ENCODE measurements at places on chromosomes 2 and 18. TPM values are rescaled to one million over a fixed set of nuclear protein-coding genes. Genes with fewer than 3 reads are reported as not detected.

GRCh38 chr2:32832821-32833220 is 113.9 kb upstream of the LTBP1 start:
- no peak overlapping the region for H3K4me3 ChIP-seq
- H3K27ac ChIP-seq = no peak overlapping the region
- H3K36me3 ChIP-seq = no peaks in the 10 kb centered on the region
- H3K27me3 ChIP-seq = no peaks in the 10 kb centered on the region
- no peak for DNase-seq

GRCh38 chr2:202750763-202751427 is 116.1 kb downstream of the FAM117B start:
- H3K27ac ChIP-seq = peak overlapping the region; percentile 45
- no peaks in the 10 kb centered on the region for H3K36me3 ChIP-seq
- H3K4me1 ChIP-seq = peaks cover 3% of the 10 kb centered on the region
- no peaks in the 10 kb centered on the region for H3K27me3 ChIP-seq

GRCh38 chr18:45926085-45926484 is 41.0 kb downstream of the EPG5 start:
- no peaks in the 10 kb centered on the region for H3K27me3 ChIP-seq
- peaks cover 77% of the 10 kb centered on the region for H3K36me3 ChIP-seq
- no peak overlapping the region for H3K4me3 ChIP-seq
- no peak for DNase-seq

DNA sequence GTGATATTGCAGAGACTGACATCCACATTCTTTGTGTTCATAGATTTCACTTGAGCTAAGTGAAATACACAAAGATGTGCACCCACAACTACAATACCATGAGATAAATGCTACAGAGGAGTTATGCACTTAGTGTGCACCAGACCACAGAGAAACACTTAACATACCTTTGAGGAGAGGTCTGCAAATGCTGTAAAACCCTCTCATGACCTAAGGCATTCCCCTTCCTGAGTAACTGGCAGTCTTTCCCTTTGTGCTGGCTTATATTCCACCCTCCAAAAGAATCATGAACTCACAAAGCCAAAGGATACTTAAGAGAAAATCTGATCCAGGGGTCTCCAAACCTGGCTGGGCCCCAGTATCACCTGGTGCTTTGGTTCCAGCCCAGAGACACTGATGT is 16.2 kb downstream of the NXPH2 start:
- no peaks in the 10 kb centered on the region for H3K36me3 ChIP-seq
- H3K27ac ChIP-seq = no peak overlapping the region
- H3K4me1 ChIP-seq = no peaks in the 10 kb centered on the region

DNA sequence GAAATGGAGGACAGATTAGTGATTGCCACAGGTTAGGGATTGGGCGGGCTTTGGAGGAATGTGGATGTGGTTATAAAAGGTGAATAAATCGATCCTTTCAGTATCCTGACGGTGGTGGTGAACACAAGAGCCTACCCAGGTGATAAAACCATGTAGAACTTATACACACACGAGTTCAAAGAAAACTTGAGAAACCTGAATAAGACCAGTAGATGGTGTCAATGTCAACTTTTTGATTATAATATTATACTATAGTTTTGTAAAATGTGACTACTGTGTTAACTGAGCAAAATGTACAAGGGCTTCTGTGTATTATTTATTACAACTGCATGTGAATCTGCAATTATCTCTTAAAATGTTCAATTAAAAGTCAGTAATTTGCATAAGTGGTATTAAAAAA is 136.3 kb downstream of the ERBB4 start:
- no peaks in the 10 kb centered on the region for H3K4me1 ChIP-seq
- no peak for DNase-seq
- H3K36me3 ChIP-seq = no peaks in the 10 kb centered on the region

GRCh38 chr2:234534515-234534914 is 37.6 kb upstream of the ARL4C start:
- H3K4me1 ChIP-seq = no peaks in the 10 kb centered on the region
- no peak for DNase-seq
- H3K27me3 ChIP-seq = no peaks in the 10 kb centered on the region
- no peak overlapping the region for H3K27ac ChIP-seq
- no peak overlapping the region for H3K4me3 ChIP-seq

- no peaks in the 10 kb centered on the region for H3K36me3 ChIP-seq
- H3K27ac ChIP-seq = no peak overlapping the region
- no peaks in the 10 kb centered on the region for H3K27me3 ChIP-seq
- H3K4me3 ChIP-seq = no peak overlapping the region
- peaks cover 15% of the 10 kb centered on the region for H3K4me1 ChIP-seq
- DNase-seq = no peak
Measured at GRCh38 chr2:216316743-216317142, 55.5 kb downstream of the MARCHF4 start.

- H3K4me1 ChIP-seq = no peaks in the 10 kb centered on the region
- H3K27ac ChIP-seq = no peak overlapping the region
- no peaks in the 10 kb centered on the region for H3K27me3 ChIP-seq
Measured at GRCh38 chr2:189798312-189799029, 14.2 kb downstream of the PMS1 start.

DNA sequence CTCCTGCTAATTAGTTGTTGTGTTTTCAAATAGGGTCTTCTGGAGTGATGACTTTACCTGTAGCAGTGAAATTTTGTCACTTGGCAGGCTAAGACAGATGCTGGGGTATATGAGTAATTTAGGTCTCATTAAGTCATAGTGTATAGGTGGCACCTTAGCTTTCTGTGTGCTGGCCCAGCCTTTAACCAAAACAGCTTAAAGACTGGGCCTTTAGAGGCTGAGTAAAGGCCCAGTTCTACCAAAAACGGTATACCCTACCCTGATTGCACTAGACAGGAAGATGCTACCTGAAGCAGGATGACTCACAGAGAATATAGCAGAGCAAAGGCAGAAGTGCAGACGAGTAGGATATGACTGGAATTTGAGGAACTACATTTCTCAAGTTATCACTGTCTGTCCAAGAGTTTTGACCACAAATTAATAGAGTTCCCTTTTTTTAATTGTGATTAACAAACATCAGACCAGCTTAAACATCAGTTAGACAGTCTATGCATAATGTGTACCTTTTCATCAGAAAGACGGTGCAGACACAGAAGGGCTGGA is 337.9 kb upstream of the SALL3 start:
- H3K36me3 ChIP-seq = no peaks in the 10 kb centered on the region
- H3K27ac ChIP-seq = no peak overlapping the region
- DNase-seq = no peak
- H3K4me1 ChIP-seq = peaks cover 13% of the 10 kb centered on the region
- no peak overlapping the region for H3K4me3 ChIP-seq
- no peaks in the 10 kb centered on the region for H3K27me3 ChIP-seq

DNA sequence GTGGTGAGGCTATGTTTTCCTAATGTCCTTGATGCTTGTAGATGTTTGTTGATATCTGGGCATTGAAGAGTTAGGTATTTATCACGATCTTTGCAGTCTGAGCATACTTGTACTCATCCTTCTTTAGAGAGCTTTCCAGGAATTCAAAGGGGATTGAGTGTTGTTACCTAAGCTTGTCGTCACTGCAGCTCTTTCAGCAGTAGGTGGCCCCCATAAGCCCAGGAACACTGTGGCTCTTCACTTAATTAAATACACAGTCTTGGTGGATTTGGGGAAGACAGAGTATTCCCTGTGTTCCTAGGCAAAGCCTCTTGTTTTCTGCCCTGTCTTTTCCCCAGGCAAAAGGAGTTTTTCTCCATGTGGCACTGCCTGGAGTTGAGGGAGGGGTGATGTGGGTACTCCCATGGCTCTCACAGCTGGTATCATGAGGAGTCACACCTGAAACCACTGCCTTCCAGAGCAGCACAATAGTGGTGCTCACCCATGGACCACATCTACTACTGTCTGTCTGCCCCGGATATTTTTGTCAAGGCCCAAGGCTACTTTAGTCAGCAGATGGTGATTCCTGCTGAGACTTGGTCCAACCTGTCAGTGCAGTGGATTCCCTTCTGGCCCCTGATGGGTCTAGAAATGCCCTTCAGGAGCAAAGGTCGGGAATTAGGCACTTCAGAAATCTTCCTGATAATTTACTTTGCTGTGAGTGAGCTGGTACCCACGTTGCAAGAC is 95.7 kb downstream of the GALNT13 start:
- DNase-seq = no peak
- no peak overlapping the region for H3K27ac ChIP-seq
- no peaks in the 10 kb centered on the region for H3K4me1 ChIP-seq
- H3K36me3 ChIP-seq = no peaks in the 10 kb centered on the region
- H3K4me3 ChIP-seq = no peak overlapping the region

- no peaks in the 10 kb centered on the region for H3K36me3 ChIP-seq
- no peak overlapping the region for H3K4me3 ChIP-seq
- no peaks in the 10 kb centered on the region for H3K4me1 ChIP-seq
- H3K27me3 ChIP-seq = no peaks in the 10 kb centered on the region
- DNase-seq = no peak
Measured at GRCh38 chr2:3117650-3118216, 259.9 kb downstream of the EIPR1 start.

- H3K27me3 ChIP-seq = no peaks in the 10 kb centered on the region
- no peak overlapping the region for H3K27ac ChIP-seq
- H3K4me3 ChIP-seq = no peak overlapping the region
- DNase-seq = no peak
- no peaks in the 10 kb centered on the region for H3K4me1 ChIP-seq
Measured at GRCh38 chr18:48552130-48552529, 13.3 kb downstream of the CTIF start.

DNA sequence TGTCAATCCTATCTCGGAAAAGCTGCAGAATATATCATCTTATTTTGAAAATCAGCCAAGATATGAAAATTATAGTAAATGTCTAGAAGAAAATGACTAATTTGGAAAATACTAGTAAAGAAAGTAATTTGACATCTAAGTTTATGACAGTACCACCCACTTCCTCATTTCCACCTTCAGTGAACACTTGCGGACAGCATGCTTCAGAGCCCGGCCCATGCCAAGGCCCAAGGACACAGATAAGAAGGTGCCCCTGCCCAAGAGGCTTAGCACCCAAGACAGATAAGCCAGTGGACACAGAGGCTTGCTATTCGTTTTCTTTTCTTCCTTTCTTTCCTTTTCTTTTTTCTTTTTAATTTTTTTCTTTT is 4.8 kb upstream of the KCNG2 start:
- H3K36me3 ChIP-seq = no peaks in the 10 kb centered on the region
- H3K27ac ChIP-seq = no peak overlapping the region
- no peak overlapping the region for H3K4me3 ChIP-seq
- no peak for DNase-seq
- H3K4me1 ChIP-seq = peaks cover 26% of the 10 kb centered on the region

GRCh38 chr2:191465766-191466420 is 212.0 kb upstream of the NABP1 start:
- H3K27ac ChIP-seq = no peak overlapping the region
- DNase-seq = no peak
- no peaks in the 10 kb centered on the region for H3K27me3 ChIP-seq
- no peak overlapping the region for H3K4me3 ChIP-seq

GRCh38 chr2:74576211-74576862 is 21.8 kb downstream of the DOK1 start:
- no peak overlapping the region for H3K27ac ChIP-seq
- no peaks in the 10 kb centered on the region for H3K27me3 ChIP-seq
- no peaks in the 10 kb centered on the region for H3K4me1 ChIP-seq
- no peak overlapping the region for H3K4me3 ChIP-seq
- DNase-seq = no peak

DNA sequence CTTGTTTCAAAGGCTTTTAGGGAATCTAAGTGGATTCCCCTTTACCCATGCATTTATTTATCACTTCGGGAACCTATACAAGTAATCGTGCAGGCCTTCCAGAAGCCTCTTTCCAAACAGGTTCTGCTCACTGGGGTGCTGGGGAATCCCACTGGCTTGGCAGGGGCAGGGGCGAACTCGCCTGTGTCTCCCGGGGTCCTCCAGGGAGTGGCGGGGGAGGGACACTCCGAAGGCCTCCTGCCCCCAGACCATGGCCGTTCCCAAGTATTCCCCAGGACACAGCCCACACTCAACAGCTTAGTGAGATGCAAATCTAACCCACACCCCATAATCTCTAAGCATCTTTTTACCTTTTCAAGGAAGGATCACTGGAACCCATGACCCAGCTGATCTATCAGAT is 6.5 kb downstream of the DNMT3A start:
- no peaks in the 10 kb centered on the region for H3K36me3 ChIP-seq
- no peak for DNase-seq
- no peaks in the 10 kb centered on the region for H3K27me3 ChIP-seq
- peaks cover 54% of the 10 kb centered on the region for H3K4me1 ChIP-seq
- H3K27ac ChIP-seq = no peak overlapping the region

- peak overlapping the region; percentile 91 for H3K4me3 ChIP-seq
- peak overlapping the region; percentile 94 for H3K27ac ChIP-seq
- H3K4me1 ChIP-seq = peaks cover 51% of the 10 kb centered on the region
- H3K27me3 ChIP-seq = no peaks in the 10 kb centered on the region
- peaks cover 9% of the 10 kb centered on the region for H3K36me3 ChIP-seq
- no peak for DNase-seq
Measured at GRCh38 chr2:113891265-113891959, 1.5 kb downstream of the ACTR3 start.

- no peak for DNase-seq
- no peak overlapping the region for H3K4me3 ChIP-seq
- no peaks in the 10 kb centered on the region for H3K4me1 ChIP-seq
- H3K27ac ChIP-seq = no peak overlapping the region
- H3K27me3 ChIP-seq = no peaks in the 10 kb centered on the region
- no peaks in the 10 kb centered on the region for H3K36me3 ChIP-seq
Measured at GRCh38 chr2:66481100-66481549, 46.2 kb downstream of the MEIS1 start.

GRCh38 chr2:201413143-201413542 is 38.1 kb downstream of the TRAK2 start:
- DNase-seq = no peak
- H3K36me3 ChIP-seq = no peaks in the 10 kb centered on the region
- no peak overlapping the region for H3K4me3 ChIP-seq
- H3K27me3 ChIP-seq = no peaks in the 10 kb centered on the region
- H3K4me1 ChIP-seq = peaks cover 8% of the 10 kb centered on the region

DNA sequence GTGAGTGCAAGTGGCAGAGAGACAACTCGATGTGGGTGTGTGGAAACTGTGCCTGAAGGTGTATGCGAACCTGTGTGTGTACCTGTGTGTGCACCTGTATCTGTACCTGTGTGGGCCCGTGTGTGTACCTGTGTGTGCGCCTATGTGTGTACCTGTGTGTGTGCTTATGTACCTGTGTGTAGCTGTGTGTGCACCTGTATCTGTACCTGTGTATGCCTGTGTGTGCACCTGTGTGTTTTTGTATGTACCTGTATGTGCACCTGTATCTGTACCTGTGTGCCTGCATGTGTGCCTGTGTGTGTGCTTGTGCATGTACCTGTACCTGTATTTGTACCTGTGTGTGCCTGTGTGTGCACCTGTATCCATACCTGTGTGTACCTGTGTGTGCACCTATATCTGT is 150.6 kb downstream of the MYT1L start:
- DNase-seq = no peak
- no peaks in the 10 kb centered on the region for H3K4me1 ChIP-seq
- no peaks in the 10 kb centered on the region for H3K27me3 ChIP-seq
- H3K27ac ChIP-seq = no peak overlapping the region
- H3K36me3 ChIP-seq = no peaks in the 10 kb centered on the region

Gene SEMA4C
- total RNA-seq = 78.1 TPM

Gene GALNT3
- total RNA-seq = 47.4 TPM

Gene MC5R
- total RNA-seq = not detected

Gene TTC39C
- total RNA-seq = 39.0 TPM

Gene SIX3
- total RNA-seq = 0.39 TPM

Gene CFAP221
- total RNA-seq = not detected

Gene DOK6
- total RNA-seq = 0.02 TPM

Gene CAPN14
- total RNA-seq = not detected
